ENCODE measurements at places on chromosomes 16 and 17.

- peaks cover 22% of the 10 kb centered on the region for H3K4me1 ChIP-seq
- no peak overlapping the region for H3K4me3 ChIP-seq
- H3K36me3 ChIP-seq = no peaks in the 10 kb centered on the region
- H3K27me3 ChIP-seq = peaks cover 90% of the 10 kb centered on the region
- no peak for DNase-seq
Measured at GRCh38 chr16:3193221-3194212, 5.5 kb downstream of the OR1F1 start.

GRCh38 chr16:88552815-88553214, 17.4 kb upstream of the ZC3H18 start:
- peaks cover 9% of the 10 kb centered on the region for H3K4me1 ChIP-seq
- peaks cover 16% of the 10 kb centered on the region for H3K27me3 ChIP-seq
- H3K27ac ChIP-seq = no peak overlapping the region
- no peak for DNase-seq

- peak overlapping the region; percentile 89 for H3K4me3 ChIP-seq
- peaks cover 22% of the 10 kb centered on the region for H3K4me1 ChIP-seq
- peaks cover 12% of the 10 kb centered on the region for H3K36me3 ChIP-seq
- no peak overlapping the region for H3K27ac ChIP-seq
- no peak for DNase-seq
- no peaks in the 10 kb centered on the region for H3K27me3 ChIP-seq
Measured at GRCh38 chr17:44216694-44217093, 2.8 kb downstream of the UBTF start.

- peak overlapping the region; percentile 54 for H3K27ac ChIP-seq
- H3K36me3 ChIP-seq = no peaks in the 10 kb centered on the region
- DNase-seq = no peak
- peaks cover 17% of the 10 kb centered on the region for H3K4me1 ChIP-seq
- no peak overlapping the region for H3K4me3 ChIP-seq
Measured at GRCh38 chr17:72465191-72466024, 344.6 kb downstream of the SOX9 start.

- DNase-seq = no peak
- peaks cover 10% of the 10 kb centered on the region for H3K36me3 ChIP-seq
- peak overlapping the region; percentile 84 for H3K4me3 ChIP-seq
- H3K4me1 ChIP-seq = peaks cover 57% of the 10 kb centered on the region
- H3K27me3 ChIP-seq = no peaks in the 10 kb centered on the region
Measured at GRCh38 chr17:66541461-66542128, 239.2 kb downstream of the PRKCA start.

GRCh38 chr17:46266656-46267544, 28.0 kb upstream of the LRRC37A start:
- peak overlapping the region; percentile 89 for H3K4me3 ChIP-seq
- no peaks in the 10 kb centered on the region for H3K36me3 ChIP-seq
- peaks cover 76% of the 10 kb centered on the region for H3K27me3 ChIP-seq
- peak; percentile 77 for DNase-seq
- H3K27ac ChIP-seq = peak overlapping the region; percentile 64
- peaks cover 13% of the 10 kb centered on the region for H3K4me1 ChIP-seq

DNA sequence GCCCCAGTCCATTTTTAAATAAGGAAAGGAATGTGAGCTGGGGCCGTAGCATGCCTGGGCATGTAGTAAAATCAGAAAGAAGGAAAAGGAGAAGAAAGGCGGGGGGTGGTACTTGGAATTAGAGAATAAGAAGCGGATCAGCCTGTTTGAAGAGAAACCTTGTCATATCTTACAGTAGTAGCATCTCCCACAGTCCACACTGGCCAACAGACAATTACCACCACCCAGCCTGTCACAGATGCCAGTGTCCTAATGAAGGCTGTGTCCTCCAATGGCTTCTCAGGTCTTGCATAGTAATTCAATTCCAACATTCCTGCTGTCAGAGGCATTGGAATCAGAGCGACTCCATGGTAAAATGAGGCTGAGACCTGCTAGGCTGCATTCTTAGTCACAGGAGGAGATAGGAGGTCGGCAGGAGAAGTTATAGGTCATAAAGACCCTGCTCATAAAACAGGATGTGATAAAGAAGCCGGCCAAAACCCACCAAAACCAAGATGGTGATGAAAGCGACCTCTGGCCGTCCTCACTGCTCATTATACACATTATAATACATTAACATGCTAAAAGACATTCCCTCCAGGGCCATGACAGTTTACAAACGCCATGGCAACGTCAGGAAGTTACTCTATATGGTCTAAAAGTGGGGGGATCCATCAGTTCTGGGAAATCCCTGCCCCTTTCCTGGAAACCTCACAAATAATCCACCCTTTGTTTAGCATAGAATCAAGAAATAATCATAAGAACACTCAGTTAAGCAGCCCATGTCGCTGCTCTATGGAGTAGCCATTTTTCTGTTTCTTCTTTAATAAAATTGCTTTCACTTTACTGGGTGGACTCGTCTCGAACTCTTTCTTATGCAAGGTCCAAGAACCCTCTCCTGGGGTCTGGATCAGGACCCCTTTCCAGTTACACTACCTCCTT, 9.6 kb upstream of the AKAP10 start:
- peaks cover 6% of the 10 kb centered on the region for H3K4me1 ChIP-seq
- H3K27ac ChIP-seq = peak overlapping the region; percentile 72
- no peak overlapping the region for H3K4me3 ChIP-seq
- no peak for DNase-seq
- H3K36me3 ChIP-seq = no peaks in the 10 kb centered on the region

DNA sequence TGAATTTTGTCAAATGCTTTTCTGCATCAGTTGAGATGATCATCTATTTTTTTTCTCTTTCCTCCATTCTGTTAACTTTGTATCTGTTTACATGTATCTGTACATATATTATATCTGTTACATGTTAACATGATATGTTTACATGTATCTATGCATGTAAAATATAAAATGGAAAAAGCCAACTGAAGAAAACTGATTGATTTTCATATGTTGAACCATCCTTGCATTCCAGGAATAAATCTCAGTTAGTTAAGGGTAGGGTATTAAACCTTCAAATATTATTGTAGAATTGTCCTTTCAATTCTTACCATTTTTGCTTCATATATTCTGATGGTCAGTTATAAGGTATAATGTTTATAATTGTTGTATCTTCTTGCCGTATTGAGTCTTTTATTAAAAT, 336.1 kb downstream of the ZFHX3 start:
- no peaks in the 10 kb centered on the region for H3K27me3 ChIP-seq
- peaks cover 50% of the 10 kb centered on the region for H3K36me3 ChIP-seq
- no peaks in the 10 kb centered on the region for H3K4me1 ChIP-seq
- no peak overlapping the region for H3K4me3 ChIP-seq
- no peak for DNase-seq

- H3K27me3 ChIP-seq = no peaks in the 10 kb centered on the region
- H3K36me3 ChIP-seq = no peaks in the 10 kb centered on the region
- H3K27ac ChIP-seq = peak overlapping the region; percentile 71
- peaks cover 11% of the 10 kb centered on the region for H3K4me1 ChIP-seq
- peak overlapping the region; percentile 25 for H3K4me3 ChIP-seq
- no peak for DNase-seq
Measured at GRCh38 chr17:81285179-81285878, 9.8 kb downstream of the SLC38A10 start.

DNA sequence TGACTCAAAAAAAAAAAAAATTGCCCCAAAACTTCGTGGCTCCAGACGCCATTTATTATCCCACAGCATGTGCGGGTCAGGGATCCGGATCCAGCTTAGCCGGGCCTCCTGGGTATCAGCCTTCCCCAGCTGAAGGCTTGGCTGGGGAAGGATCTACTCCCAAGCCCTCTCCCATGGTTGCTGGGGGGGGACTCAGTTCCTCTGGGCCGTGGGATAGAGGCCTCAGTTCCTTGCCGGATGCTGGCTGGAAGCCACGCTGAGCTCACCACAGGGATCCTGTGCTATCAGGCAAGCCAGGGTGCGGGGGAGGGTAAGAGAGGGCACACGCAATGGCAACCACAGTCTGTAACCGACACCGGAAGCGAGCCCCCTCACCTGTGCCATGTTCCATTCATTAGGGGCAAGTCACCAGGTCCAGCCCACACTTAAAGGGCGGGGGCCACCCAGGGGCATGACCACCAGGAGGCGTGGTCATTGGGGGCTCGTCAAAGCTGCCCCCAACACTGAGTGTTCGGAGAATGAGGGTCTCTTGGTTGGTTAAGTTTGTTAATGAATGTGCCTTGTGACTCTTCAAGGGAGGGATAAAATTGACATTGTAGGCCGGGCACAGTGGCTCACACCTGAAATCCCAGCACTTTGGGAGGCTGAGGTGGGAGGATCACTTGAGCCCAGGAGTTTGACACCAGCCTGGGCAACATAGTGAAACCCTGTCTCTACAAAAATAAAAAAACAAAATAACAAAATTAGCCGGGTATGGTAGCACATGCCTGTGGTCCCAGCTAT, 210.0 kb upstream of the GSE1 start:
- no peaks in the 10 kb centered on the region for H3K36me3 ChIP-seq
- H3K4me1 ChIP-seq = peaks cover 4% of the 10 kb centered on the region
- H3K27me3 ChIP-seq = peaks cover 2% of the 10 kb centered on the region
- no peak for DNase-seq
- H3K4me3 ChIP-seq = no peak overlapping the region
- H3K27ac ChIP-seq = no peak overlapping the region

- no peaks in the 10 kb centered on the region for H3K36me3 ChIP-seq
- no peaks in the 10 kb centered on the region for H3K27me3 ChIP-seq
- H3K4me3 ChIP-seq = no peak overlapping the region
Measured at GRCh38 chr16:51237861-51238378, 86.8 kb upstream of the SALL1 start.

GRCh38 chr17:42329025-42329976, 41.0 kb downstream of the STAT5A start:
- H3K27ac ChIP-seq = peak overlapping the region; percentile 95
- no peak overlapping the region for H3K4me3 ChIP-seq
- no peaks in the 10 kb centered on the region for H3K27me3 ChIP-seq
- H3K36me3 ChIP-seq = peaks cover 15% of the 10 kb centered on the region

- peaks cover 5% of the 10 kb centered on the region for H3K4me1 ChIP-seq
- no peak overlapping the region for H3K4me3 ChIP-seq
- peaks cover 65% of the 10 kb centered on the region for H3K27me3 ChIP-seq
- H3K36me3 ChIP-seq = no peaks in the 10 kb centered on the region
Measured at GRCh38 chr17:46814446-46814845, 4.0 kb downstream of the WNT3 start.
